Spinal cord (tissue), 10 donors: ENCODE measurements at places on chromosomes 5 and 9. TPM values are rescaled to one million over a fixed set of nuclear protein-coding genes. Genes with fewer than 3 reads are reported as not detected.

DNA sequence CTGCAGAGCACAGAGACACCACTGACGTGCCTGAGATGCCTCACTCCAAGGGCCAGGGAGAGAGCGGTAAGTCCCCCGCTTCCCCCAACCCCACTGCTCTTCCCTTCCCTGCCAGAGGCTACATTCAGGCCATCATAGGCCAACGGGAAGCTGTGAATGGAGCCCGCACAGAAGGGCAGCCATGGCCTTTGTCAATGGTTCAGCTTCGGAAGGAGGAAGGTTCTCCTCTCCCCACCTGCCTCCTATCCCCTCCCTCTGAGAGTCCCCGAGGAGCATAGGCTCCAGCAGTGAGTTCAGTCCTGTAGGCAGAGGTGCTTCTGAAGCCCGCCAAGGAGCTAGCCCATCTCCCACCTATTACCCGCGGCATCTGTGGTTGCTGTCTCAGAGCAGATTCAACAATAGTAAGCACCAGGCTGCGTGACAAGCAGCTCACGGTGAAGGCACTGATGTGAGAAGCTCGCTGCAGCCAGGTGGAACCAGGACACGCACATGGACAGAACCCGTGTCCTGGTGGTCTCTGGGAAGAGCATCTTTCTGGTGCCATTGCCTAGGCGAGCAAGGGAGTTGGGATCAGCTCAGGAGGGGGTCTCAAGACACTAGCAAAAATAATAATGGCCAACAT lies 15.9 kb downstream of the QRFP start:
- DNase-seq, result no peak

TMC1 gene
- 2.0 TPM for polyA plus RNA-seq

NUTM2G gene
- 1.7 TPM for polyA plus RNA-seq

DBH gene
- 2.2 TPM for polyA plus RNA-seq

DNA sequence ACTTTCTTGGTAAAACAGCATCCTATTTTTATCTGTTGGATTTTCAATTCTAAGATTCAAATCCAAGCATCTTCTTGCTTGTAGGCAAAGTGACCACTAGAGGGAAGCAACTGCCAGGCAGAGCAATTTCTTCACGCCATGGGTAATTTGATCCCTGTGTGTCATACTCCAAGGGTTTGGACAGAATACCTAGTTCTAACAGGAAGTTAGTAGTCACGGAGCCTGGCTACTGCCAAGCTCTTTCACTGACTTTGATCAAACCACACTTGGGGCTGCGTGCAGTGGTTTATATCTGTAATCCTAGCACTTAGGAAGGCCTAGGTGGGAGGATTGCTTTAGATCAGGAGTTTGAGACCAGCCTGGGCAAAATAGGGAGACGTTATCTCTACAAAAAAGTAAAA lies 473.6 kb upstream of the TNC start:
- no peak for DNase-seq

CDHR2 gene
- polyA plus RNA-seq, result 23.0 TPM

CA9 gene
- 0.96 TPM for polyA plus RNA-seq

ANXA1 gene
- 55.9 TPM for polyA plus RNA-seq

DNA sequence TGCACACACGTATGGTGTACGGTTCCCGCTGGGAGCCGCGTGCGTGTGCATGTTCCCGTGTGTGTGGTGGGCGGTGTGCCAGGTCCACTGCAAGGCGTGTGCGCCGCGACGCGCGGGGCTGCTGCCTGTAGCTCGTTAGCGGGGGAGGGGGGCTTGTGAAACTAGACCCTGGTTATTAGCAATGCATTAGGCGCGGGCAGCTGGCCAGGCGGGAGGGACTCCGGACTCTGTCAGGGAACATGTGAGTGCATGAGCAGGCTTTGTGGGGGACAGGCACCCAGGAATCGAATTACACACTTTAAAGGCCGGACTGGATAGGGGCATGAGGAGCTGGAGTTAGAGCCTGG lies 32.2 kb upstream of the ENHO start:
- DNase-seq, result no peak

SH3TC2 gene
- polyA plus RNA-seq, result 4.0 TPM

DNA sequence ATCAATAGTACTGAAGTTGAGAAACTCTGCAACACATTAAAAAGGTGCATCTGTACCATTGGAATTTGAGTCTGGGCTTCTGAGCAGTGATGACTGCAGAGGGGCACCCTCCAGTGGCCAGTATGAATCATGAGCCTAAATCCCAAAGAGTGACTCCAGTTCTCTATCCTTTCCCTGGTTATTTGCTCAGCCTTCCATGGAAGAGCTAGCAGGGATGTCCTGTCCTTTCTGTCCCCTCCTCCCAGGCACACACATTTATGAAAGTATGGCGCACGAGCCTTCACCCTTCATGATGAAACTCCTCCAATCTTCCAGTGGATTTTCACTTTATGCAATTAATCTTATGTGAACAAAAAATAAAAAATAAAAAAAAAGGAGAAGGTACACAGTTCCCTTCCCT lies 81.0 kb downstream of the ESM1 start:
- no peak for DNase-seq

DNA sequence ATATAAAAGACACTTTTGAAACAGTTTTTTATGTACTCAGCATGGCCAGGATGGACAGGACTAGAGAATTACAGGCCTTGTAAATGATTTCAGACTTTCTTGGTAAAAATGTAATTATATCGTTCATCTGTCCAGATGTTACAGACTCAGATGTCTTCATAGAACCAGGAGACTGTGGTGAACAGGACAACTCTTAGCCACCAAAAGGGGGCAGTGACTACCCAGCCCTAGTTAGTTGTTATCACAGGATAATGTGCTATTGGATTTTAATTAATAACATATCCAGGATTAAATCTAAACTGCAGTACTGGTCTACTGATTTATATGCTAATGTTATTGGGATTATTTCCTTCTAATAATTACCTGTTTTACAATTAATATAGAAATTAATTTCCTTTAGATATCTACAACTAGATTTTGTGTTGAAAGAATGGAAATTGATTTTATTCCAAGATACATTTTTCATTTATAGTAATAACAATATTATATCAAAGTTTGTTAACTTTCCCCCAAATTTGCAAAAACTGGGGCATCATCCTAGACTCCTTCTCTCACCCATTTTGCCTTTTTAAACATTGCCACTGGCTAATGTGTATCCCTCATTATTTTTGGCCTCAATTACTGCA lies 99.4 kb downstream of the MTREX start:
- DNase-seq, result no peak

DNA sequence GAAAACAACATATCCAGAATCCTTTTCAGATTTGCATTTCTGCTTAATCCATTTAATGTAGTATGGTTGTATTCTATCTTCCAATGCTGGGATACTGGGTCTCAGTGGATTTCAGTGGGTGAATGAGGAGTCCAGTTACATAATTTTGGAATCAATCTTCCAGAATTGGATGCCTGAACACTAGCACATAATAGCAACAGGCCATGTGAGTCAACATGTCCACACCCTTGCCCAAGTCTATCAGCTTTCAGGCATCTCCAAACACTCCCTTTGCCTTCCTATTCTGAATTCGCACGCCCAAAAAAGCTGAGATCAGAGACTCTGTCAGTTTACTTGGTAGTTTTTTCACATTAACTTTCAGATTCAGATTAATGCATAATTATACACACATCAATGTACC lies 202.6 kb downstream of the TSSK1B start:
- no peak for DNase-seq

SLC23A1 gene
- 0.78 TPM for polyA plus RNA-seq

- peak; percentile 61 for DNase-seq
Measured at GRCh38 chr9:132041798-132042197, 37.9 kb downstream of the MED27 start.

DNA sequence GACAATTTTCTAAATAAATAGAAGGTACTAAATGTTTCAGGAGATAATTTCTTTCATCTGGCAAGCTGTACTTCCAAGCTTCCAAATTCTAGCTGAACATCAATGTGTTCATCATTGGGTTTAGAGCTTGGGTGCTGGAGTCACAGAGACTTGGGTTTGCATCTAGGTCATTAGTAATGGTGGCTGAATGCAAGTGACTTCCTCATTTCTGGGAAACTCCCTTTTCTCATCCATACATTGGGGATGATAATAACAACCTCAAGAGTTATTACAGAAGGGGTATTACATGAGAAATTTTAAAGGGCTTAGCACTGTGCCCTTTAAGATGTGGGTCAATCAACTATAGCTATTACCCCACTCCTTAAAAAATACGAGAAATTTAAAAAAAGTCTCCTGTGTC lies 41.1 kb upstream of the KLF4 start:
- DNase-seq, result no peak

HTR4 gene
- polyA plus RNA-seq, result 1.6 TPM

GABRA1 gene
- polyA plus RNA-seq, result 8.7 TPM

DNA sequence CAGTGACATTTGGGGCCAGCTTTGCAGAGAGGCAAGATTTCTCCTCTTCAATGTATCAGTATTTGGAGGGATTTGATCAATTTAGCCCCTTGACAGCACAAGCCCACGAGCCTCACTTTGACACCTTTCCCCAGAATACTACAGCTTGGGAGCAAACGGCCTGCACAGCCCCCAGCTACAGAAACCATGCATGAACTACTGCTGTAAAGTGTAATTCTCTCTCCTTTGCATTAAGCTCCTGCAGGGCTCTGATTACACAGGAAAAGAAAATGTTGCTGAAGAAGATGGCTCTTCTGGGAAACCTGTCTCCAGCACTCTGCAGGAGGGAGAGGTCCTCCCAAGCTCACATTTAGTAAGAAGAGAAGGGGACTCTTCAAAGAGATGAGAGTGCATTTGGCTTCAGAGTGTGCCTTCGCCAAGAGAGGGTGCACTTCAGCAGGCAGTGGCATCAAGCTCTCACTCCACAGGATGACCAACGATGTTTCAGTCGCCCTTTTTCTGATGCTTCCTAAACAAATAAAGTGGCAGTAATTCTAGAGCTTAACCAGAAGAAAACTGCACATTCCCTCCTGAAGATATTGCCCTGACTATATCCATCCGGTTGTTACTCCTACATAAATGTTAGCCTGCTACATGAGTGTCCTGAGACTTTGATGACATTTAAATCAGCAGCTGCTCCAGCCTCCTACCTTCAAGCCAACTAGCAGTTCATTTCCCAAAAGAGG lies 272.2 kb downstream of the AUH start:
- DNase-seq, result no peak

FSTL4 gene
- 4.9 TPM for polyA plus RNA-seq

PTTG1 gene
- 41.6 TPM for polyA plus RNA-seq

DNA sequence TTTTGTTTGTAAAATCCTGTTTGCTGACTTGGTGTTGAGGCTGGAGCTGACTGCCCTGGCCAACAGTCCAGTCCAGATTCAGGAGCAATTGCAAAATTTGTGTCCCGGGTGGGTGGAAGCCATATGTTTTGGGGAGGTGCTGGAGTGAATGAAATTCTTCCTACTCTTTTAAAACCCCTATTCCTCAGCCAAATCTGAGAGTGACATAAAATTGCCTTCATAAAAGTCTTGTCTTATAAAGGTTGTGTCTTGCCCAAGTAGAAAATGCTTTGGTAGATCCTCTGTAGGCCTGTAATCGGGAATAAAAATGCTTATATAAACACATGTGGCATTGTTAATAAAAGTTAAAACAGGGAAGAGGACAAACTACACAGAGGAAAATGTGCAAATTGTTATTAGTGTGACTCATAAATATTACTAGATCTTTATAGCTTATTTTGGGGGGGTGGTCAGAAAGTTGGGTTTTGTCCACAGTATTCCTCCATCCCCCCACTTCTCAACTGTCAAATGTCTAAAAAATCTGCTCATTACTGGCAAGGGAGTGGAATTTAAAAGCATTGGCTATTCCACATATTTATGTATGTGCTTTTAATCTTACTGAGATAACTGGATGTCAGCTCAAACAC lies 45.6 kb downstream of the NNT start:
- DNase-seq, result no peak

PCDHGC4 gene
- 90.2 TPM for polyA plus RNA-seq

BTNL8 gene
- polyA plus RNA-seq, result 0.39 TPM

SPRY4 gene
- polyA plus RNA-seq, result 28.4 TPM

- no peak for DNase-seq
Measured at GRCh38 chr5:114243972-114244317, 117.9 kb upstream of the KCNN2 start.

- no peak for DNase-seq
Measured at GRCh38 chr9:17928768-17929167, 349.9 kb downstream of the SH3GL2 start.

GRCh38 chr5:170787216-170787615 lies 3.7 kb downstream of the GABRP start:
- no peak for DNase-seq

- DNase-seq, result no peak
Measured at GRCh38 chr5:176716320-176716719, 69.0 kb downstream of the TSPAN17 start.

MYOT gene
- polyA plus RNA-seq, result 6.9 TPM

DNA sequence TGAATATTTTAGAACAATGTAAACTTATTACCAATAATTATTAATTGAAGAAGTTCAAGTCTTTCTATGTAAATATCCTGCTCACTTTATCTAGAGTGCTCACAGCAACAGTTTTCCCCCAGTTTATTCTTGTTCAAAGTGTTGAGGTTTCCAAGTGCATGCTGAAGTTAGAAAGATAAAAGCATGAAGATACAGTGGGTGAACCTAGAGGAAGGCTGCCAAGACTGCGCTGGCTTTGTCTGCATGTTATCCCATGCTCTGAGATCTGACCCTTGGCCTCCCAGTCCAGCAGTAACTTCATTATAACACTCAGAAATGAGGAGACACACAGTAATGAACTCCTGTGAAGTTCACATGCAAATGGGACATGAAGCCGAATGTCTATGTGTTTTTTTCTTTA lies 76.0 kb upstream of the PIP5K1B start:
- no peak for DNase-seq

- DNase-seq, result no peak
Measured at GRCh38 chr9:18296702-18297055, 177.3 kb upstream of the ADAMTSL1 start.

STK32A gene
- polyA plus RNA-seq, result 17.9 TPM

DNA sequence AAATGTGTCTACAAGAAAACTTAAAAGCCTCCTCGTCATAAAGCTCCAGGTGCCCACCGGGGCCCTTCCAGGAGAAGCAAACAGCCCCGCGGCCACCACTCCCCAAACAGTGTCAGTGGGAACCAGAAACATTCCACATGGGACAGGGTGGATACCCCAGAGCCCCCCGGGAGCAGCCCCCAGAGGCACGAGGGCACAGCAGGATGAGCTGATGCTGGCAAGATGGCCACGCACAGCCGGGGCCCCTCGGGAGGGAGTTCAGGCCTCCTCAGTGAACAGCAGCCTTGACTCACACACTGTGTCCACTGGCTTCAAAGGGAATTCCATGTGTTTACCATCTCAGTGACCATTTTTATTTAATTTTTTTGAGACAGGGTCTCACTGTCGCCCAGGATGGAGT lies 10.5 kb downstream of the EXD3 start:
- DNase-seq, result no peak

GRCh38 chr5:6941631-6942030 lies 228.4 kb downstream of the TENT4A start:
- no peak for DNase-seq

SPINK1 gene
- polyA plus RNA-seq, result not detected
